Effector memory CD4-positive, alpha-beta T cell (primary cell): ENCODE measurements at places on chromosomes 11 and 22.

GRCh38 chr11:9302448-9302847, 11.9 kb downstream of the TMEM41B start:
- DNase-seq, result no peak

- no peak for DNase-seq
Observed at GRCh38 chr22:33224841-33225240, 166.7 kb upstream of the SYN3 start.

DNA sequence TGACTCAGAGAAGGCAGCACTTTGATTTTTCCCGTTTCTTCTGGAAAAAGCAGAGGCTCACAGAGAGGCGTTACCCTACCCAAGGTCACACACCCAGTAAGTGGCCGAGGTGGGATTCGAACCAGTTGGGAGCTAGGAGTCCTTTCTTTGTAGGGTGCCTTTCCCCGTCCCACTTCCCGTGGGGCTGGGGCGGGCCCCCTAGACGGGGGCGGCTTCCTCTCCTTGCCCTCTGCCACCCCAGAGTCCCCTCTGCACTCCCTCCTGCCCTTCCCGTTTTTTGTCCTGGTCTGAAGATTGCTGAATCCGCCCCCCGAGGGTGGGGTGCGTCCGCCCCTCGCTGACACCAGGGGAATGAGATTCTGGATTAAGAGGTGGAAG, 747 bp downstream of the TPCN2 start:
- no peak for DNase-seq

GRCh38 chr11:57584341-57584740, 13.1 kb upstream of the SERPING1 start:
- DNase-seq, result no peak

- no peak for DNase-seq
Observed at GRCh38 chr11:2426826-2427521, 17.3 kb downstream of the TRPM5 start.
